Stimulated activated CD4-positive, alpha-beta T cell treated with anti-CD3 and anti-CD28 coated beads, Interleukin-2, amount 100 ng/mL, for 24 hours (primary cell): ENCODE measurements at places on chromosomes 13 and 19.
A peak's percentile ranks its signal among the peaks of the same experiment; 100 is the strongest.

DNA sequence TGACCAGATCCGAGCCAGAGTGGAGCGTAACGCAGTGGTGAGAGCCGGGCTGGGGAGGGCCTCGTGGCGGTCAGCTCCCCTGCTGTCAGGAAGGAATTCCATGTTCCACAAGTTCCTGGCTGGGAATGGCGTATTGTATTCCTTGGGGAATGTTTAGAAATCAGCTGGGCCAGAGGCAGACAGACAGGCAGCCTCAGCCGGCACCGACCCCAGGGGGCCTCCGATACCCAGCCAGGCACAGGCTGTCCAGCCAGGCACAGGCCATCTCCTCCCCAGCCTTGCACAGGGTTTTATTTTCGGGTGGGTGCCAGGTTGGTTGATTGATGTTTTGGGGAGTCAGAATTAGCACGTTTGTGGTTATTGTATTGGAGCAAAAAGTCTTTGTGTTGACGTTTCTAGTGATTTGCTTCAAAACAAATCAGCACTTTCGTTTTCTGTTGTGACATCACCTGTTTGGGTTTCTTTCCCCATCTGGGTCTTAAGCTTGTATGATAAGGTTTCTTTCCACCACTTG, 126.6 kb upstream of the MCF2L start:
- no peak for DNase-seq

- DNase-seq, result no peak
Measured at GRCh38 chr19:24051516-24051915, 35.5 kb upstream of the ZNF254 start.

- no peak for DNase-seq
Measured at GRCh38 chr13:105509981-105510762, 1025.3 kb downstream of the EFNB2 start.

- DNase-seq, result no peak
Measured at GRCh38 chr13:46665633-46666482, 112.9 kb downstream of the LRCH1 start.

DNA sequence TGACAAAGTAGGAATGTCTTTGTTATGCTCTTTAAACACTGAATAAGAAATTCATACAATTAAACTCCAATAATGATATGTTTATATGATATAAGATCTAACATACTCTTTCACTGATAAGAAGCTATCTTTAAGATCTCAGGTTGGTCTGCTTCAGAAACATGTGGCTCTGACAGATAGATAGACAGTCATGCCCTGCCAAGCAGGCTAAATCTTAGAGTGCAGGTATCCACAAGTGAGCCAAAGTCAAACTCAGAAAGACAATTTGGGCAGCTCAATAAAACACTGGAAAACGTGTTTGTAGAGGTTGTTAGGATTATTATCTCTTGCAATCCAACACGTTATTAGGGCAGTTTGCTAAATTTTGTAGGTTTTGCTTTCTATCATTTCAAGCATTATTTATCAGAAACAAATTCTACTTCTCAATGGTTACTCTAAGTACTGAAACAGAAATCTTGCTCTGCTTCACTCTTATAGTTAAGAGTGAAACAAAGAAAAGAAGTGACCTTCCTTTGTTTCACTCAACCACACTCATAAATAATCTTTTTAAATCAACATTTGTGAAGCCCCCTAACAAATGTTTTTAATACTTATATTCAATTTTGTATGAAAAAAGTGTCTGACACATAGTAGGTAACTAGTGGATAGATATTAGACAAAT, 1255.6 kb downstream of the DIAPH3 start:
- DNase-seq, result no peak

- no peak for DNase-seq
Measured at GRCh38 chr13:100808330-100809128, 133.9 kb upstream of the TMTC4 start.

- no peak for DNase-seq
Measured at GRCh38 chr13:97091196-97091595, 96.9 kb upstream of the OXGR1 start.

- DNase-seq, result peak; percentile 55
Measured at GRCh38 chr13:32246468-32246867, 68.7 kb downstream of the ZAR1L start.

- DNase-seq, result peak; percentile 93
Measured at GRCh38 chr19:10388957-10389356, 8.6 kb upstream of the TYK2 start.

GRCh38 chr19:5115771-5116202, 146.9 kb downstream of the KDM4B start:
- DNase-seq, result no peak

- no peak for DNase-seq
Measured at GRCh38 chr13:112128331-112128610, 61.3 kb downstream of the SOX1 start.

- no peak for DNase-seq
Measured at GRCh38 chr19:35087393-35087792, 28.2 kb upstream of the FXYD3 start.

DNA sequence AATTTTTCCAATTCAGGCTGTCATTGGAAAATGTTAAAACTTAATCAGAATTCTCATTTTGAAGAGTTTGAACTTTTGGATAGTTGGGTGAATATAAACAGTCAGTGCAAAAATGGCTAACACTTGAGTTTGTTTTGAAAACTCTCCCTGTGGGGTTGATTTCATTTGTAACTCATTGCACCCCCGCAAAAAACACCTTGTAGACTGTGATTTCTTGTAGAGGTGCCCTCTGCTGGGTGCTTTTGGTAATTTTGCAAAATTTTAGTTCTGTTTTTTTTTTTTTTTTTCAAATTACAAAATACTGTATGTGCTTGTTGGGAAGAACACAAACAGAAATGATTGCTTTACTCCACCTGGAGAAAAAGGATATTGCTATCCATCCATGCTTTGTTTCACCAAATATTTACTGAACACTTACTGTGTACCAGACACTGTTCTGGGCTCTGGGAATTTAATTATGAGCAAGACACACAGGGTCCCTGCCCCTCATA, 28.2 kb upstream of the GPI start:
- peak; percentile 37 for DNase-seq

DNA sequence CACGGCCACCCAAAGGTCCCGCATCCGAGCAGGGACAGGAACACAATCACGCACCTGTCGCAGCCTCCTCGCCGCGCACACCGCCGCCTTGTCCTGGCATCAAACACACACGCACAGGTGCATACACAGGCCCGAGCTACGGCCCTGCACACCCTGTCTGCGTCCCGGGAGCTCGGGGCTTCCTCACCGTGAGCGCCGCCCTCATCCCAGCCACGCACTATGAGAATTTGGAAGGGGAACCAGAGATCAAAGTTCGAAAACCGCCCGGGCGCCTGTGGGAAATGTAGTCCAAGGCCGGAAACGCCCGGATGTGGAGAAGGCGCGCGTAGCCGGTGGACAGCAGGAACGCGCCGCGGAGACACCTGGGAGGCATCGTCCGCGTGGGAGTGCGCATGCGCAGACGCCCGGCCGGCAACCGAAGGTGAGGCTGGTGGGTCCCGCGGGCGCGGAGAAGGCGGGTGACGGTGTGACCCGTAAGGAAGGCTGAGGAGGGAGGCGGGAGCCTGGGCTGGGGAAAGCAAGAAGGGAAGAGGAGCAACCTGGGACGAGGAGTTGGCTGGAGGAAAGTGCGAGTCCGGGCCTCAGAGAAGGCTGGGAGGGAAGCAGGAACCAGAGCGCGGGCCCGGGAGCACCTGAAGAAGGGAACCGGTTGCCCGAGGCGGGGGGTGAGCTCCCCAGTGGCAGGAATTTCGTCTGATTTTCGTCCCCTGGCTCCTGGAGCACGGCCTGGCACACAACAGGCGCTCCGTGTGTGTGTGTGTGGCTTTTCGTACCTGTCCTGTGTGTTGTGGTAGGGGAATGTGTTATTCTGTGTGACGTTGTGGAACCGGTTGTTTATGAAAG, at the start of gene ZNF567:
ZNF567 (plus strand) TSS at position 399 of the 843 bp plus-strand sequence. CDS start 7,256 bp downstream, outside the sequence.
- peak; percentile 98 for DNase-seq

DNA sequence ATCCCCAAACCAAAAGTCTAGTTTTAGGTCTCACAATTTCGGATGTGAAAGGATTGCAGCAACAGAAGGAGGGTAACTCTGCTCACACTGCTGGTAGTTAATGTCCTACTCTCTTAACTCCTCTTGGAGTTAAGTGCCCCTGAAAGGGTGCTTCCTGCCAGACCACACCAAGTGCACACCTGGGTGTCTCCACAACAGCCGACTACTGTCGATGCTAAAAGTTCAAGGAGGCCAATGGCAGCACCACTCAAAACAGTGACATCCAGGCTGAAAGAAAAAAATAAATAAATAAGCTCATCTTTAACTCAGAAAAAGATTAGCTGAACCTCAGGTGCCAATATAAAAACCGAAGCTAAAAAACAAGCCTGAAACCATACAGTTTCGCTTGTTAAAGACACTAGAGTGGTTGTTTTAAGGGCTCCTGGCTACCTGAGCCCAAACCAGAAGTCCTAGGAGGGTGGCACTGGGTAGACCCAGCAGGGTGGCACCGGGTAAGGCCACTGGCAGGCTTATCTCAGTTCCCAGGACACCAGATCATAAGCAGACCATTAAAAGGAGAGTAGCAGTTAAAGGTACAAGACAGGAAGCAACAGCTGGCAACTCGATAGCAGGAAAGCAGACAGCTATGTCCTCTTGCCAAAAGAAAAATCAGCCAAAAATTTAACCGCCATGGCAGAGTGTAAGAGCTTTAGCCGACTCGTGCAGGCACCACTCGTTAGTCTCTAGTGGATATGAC, 39.3 kb downstream of the BRD4 start:
- no peak for DNase-seq

GRCh38 chr13:34617473-34618083, 324.5 kb upstream of the NBEA start:
- no peak for DNase-seq

DNA sequence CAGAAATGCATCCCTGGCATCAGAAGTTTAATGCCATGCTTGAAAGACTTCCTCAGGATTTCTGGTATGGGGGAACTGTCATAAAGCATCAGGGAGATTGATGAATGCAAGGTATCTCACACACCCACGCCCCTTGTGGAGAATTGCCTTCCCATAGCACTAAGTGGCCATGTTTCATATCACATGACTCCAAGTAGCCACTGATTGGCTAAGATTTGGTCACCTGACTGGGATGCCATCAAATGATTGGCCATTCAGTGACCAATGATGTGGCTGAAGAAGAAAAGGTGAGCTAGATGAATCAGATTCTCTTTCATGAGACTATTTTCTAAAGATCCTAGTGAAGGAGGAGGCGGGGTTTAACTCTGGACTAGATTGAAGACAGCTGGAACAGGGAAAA, 7.3 kb downstream of the KLK8 start:
- no peak for DNase-seq

GRCh38 chr19:46704379-46705076, 12.4 kb downstream of the PRKD2 start:
- peak; percentile 94 for DNase-seq

GRCh38 chr19:42397263-42398166, 7.4 kb upstream of the CNFN start:
- DNase-seq, result no peak

- DNase-seq, result no peak
Measured at GRCh38 chr19:7074705-7075282, 5.3 kb downstream of the ZNF557 start.

DNA sequence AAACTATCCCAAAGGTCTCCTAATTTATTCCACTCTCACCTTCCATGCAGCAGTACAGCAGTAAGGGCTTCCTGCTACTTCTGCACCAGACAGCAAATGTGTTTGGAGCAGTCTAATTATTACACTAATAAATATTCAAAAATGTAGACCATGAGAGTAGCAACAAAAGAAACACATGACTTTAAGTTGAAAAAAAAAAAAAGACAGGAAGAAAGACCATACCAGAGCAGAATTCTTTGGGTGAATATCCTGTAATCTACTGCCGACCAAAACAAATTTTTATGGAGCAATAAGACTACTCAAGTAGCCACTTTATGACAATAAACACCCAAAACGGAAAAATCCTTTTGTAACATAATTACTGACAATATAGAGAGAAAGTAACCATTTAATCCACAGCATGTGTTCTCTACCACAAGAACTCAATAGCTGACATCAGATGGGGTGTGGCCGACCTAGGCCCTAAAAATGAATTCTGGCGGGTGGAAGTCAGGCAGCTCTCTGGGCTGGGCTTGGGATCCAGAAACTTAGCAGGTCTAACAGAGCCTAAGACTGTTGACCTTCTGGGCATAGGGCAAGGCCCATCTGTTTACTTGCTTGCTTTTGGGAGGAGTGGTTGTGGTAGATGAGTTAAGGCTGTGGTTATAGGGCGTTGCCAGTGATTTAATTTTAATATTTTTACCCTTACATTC, 4.6 kb downstream of the KLF12 start:
- DNase-seq, result no peak

DNA sequence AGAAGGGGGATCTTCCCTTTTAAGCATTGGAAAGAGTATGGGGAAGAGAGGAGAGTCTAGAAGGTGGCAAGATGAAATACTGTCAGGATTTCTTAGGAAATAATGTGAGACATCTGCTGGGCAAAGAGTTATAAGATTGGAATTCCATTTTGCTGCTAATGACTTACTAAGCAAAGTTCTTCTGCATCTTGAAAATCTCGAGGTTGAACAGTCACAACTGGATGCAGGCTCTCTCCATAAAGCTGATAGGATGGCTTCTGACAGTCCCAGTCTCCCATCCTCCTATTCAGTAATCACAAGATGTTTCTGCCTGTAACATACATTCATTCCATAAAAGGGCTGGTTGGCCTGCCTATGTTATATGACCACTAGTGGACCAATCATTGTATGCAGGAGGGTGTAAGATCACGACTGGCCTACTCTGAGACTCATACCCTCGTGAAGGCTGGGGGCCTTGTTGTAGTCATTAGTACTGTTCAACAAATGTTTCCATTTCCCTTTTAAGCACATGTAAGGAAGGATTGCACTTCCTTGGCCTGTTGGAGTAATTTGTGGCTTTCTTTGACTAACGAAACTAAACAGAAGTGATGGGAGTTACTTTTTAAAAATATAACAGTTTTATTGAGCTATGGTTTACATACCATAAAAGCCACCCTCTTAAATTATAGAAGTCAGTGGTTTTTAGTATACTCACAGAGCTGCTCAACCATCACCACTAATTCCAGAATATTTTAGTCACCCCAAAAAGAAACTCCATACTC, 45.0 kb upstream of the TDRD3 start:
- DNase-seq, result no peak

GRCh38 chr13:92657565-92657964, 569.0 kb upstream of the GPC6 start:
- DNase-seq, result no peak

DNA sequence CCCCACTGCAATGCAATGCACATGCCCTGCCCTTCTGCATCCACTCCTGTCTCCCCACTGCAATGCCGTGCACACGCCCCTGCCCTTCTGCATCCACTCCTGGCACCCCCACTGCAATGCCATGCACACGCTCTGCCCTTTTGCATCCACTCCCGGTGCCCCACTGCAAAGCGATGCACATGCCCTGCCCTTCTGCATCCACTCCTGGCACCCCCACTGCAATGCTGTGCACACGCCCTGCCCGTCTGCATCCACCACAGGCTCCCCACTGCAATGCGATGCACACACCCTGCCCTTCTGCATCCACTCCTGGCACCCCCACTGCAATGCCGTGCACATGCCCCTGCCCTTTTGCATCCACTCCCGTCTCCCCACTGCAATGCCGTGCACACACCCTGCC, 98.1 kb downstream of the KCTD15 start:
- DNase-seq, result no peak

DNA sequence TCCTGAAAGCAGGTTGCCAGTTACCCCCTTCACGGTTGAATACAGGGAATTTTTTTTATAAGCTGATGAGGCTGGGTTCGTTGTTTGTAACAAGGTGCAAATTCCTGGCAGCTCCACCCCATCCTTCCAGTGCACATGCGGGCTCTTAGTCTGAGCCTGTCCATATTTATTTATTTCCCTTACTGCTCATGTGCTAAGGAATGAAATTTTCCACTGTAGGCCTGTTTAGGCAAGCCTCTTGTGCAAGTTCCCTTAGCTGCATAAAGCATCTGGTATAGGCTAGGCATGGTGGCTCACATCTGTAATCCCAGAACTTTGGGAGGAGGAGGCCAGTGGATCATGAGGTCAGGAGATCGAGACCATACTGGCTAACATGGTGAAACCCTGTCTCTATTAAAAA, 560.9 kb upstream of the PCDH9 start:
- DNase-seq, result no peak
